ENCODE measurements at places on chromosomes 5 and 9.

- no peak for DNase-seq
Observed at GRCh38 chr5:6448622-6449464, at the start of gene UBE2QL1. UBE2QL1 (plus strand) TSS chr5:6448859; CDS start chr5:6448894, 35 bp downstream.

- DNase-seq: no peak
Observed at GRCh38 chr5:153970496-153970895, 68.2 kb downstream of the FAM114A2 start.

GRCh38 chr5:179832039-179832745 lies 11.5 kb downstream of the SQSTM1 start:
- DNase-seq: no peak

DNA sequence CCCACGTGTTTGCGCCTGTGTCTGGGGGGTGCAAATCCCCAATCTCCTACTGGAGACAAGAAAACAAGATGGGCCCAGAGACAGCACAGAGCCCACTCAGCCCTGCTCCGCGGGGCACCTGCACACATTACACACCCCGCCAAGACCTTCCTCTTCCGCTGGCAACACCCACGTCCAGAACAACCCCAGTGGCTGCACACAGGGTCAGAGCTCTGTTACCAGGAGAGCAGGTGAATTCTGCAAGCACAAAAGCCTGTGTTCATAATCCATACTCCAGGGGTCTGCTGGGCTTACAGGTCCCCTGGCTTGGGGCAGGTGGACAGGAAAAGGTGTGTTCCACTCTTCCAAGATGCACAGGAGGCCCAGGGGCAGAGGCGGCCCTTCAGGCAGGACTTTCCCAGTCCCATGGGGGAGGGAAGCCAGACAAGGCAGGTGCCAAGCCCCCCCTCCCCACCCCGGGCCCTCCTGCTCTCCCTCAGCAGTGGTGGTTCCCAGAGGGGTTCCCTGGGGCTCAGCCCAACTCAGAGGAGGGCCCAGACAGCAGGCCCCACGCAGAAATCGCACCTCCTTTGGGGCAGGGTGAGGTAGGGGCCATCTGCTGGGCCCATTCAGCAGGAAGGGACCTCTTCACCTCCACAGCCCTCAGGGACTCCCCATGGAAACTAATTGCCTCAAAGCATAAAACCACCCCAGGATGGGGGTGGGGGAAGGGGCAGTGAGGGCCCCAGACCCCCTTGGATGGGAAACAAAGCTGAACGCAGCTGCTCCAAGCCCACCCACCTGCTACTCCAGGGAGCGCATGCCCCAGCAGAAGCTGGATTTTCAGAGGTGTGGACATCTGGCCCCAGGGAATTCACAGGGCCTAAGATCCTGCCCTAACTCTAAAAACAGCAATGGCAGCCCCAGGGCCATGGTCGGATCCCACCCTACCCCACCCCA lies 105.3 kb downstream of the VAV2 start:
- no peak for DNase-seq
